ENCODE measurements at places on chromosomes 3 and 15.

GRCh38 chr3:181103605-181104004, 114.1 kb upstream of the DNAJC19 start:
- DNase-seq: no peak

GRCh38 chr3:193620650-193621049, 27.6 kb downstream of the OPA1 start:
- DNase-seq: no peak

DNA sequence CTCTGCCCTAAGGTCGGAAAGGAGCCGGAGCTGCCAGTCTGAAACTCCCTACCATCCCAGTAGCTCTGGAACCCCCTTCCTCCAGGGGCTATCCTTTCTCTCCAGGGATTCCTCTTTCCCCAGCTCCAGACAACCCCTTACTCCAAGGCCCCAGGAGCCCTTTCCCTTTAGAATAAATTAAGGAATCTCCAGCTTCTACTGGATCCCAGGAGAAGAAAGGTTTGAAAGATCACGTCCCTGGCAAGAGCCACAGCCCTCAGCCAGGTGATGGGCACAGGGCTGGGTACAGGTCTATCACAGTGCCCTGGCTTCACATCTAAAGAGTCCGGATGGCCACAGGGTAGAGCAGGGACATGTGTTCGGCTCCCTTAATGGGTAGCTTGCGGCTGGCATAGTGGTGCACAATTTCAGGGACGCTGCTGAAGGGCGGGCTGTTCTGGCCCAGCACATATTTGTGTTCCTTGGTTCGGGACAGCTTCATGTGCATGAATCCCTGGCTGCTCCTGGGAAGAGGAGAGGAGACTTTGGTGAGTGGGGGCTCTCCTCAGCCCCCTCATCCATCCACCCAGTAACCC, 20.0 kb downstream of the SHF start:
- no peak for DNase-seq

- DNase-seq: no peak
Measured at GRCh38 chr15:66733976-66734375, 31.9 kb downstream of the SMAD6 start.

DNA sequence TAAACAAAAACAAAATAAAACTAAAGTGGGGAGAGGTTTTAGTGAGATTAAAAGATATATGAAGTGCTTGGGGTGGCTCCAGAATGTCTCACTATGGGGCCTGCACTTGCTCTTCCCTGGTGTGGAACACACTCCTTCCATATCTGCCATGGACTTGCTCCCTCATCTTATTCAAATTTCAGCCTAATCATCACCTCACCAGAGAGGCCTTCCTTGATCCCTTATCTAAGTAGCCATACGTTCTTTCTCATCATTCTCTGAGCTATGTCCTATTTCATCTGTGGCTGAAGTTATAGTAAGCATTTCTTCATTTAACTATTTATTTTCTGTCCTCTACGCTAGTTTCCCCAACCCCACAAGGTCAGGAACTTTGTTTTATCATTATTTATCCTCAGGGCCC, 511.7 kb downstream of the NTRK3 start:
- no peak for DNase-seq

DNA sequence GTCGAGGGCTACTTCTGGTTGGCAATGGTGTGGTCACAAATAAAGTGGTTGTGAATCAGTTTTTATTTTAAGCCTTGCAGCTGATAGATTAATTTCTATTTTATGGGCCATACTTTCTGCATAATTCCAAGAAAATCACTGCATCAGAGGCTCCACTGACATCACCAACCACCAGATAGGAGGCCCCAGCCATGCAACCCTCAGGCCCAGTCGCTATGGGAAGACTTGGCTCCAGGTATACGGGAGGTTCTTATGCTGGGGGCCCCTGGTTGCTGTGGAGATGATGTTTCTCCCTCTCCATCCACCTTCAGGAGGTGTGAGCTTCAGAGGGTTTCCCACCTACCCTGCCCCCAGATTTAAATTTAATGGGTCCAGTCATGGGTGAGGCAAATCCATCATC, 57.4 kb downstream of the ISG20 start:
- no peak for DNase-seq

DNA sequence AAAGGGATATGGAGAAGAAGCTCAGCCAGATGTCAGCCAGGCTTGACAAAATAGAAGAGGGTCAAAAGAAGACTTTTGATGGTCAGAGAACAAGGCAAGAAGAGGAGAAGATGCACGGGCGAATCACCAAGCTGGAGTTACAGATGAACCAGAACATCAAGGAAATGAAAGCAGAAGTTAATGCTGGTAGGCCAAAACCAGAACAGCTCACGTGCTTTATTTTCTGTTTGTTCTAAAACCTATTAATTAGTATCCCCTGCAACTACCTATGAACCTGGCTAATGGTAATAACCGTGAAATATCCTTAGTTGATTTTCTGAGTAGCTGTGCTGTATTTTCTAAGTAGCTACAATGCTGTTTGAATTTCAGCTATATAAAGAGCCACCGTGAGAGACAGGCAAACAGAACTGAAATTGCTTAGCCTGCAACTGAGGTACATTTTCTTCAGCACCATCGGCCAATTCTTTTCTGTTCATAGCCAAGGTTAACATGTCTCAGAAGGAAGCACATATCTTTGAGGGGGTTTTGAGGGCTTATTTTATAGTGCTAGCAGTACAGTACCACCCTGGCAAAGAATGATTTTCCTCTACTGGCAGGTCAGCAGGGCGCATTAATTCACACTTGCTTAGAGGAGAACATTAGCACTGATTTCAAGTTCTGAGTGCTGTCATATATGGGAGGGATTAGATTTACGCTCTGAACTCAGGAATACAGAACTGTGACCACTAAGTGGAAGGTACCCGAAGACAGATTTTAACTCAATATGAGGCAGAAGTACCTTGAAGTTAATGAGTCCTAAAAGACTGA, 78.9 kb downstream of the FAM81A start:
- DNase-seq: no peak

DNA sequence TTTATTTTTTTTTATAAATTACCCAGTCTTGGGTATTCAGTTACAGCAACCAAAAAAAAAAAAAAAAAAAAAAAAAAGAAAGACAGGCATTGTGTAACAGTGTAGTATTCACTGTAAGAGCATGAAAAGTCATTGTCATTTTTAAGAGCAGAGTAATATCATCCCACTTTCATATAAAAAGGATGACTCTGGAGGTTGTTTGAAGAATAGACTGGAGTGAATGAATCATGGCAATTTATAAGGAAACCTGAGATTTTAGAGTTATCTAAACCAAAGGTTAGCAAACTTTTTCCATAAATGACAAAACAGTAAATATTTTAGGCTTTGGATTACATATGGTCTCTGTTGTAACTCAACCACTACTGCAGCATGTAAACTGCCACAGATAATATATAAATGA, 794.9 kb downstream of the NTRK3 start:
- no peak for DNase-seq

- no peak for DNase-seq
Measured at GRCh38 chr15:82995076-82995475, 9.1 kb downstream of the RAMAC start.

GRCh38 chr3:101847328-101847727, 2.0 kb upstream of the NFKBIZ start:
- no peak for DNase-seq

- DNase-seq: no peak
Measured at GRCh38 chr15:68411735-68412134, 20.2 kb downstream of the ITGA11 start.

DNA sequence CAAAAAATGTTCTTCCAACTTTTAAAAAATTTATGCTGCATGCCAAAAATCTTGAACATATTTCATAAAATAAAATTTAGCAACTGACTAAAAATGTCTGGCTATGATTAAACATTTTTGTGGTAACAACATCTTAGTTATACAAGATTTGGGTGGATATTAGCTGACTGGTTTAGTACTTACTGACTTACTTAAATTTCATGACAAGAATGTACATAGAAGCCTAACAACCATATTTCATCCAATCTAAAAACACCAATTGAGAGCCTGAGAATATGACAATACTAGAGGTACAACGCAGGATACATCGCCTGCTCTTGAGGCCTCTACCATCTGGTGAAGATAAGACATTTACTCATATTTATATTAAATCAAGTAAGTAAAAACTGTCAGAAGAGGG, 34.6 kb downstream of the GNB4 start:
- DNase-seq: no peak

GRCh38 chr15:58724466-58724865, 25.0 kb downstream of the ADAM10 start:
- DNase-seq: peak; percentile 7

- DNase-seq: no peak
Measured at GRCh38 chr3:134536781-134537180, 50.9 kb downstream of the CEP63 start.

DNA sequence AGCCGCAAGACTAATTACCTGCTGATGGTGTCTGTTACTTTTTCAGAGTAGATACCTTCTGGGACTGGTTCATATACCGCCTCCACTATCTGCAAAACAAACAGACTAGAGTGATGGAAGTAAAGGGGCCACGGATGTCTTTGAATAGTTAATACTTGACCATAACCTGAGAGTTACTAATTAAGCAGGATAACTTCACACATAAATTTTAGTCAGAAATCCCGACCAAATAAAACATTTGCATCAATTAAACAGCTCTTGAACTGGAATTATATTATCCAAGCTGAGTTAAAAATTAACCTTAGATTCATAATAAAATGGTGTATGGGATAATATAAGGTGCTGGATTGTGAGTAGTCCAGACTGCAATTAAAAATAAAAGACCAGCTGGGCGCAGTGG, 167.7 kb downstream of the NEK10 start:
- DNase-seq: no peak

DNA sequence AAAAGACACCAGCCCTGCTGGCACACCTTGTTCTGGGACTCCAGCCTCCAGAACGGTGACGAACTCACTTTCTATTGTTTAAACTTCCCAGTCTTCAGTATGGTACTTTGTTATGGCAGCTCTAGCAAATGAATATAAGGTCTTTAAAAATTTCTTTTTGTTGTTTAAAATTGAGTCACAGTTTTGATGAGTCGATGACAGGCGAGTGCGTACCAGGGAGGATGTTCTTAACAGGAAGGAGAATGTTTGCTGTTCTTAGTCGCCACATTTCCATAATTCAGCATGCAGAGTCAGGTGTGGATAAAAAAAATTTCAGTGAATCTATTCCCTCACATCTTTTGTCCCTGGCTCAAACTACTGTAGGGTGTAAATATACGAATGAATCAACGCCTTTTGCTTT, 12.4 kb downstream of the DNASE1L3 start:
- DNase-seq: no peak

GRCh38 chr3:144181062-144181461, 209.4 kb downstream of the DIPK2A start:
- no peak for DNase-seq

GRCh38 chr3:42010530-42010929, 48.6 kb upstream of the ULK4 start:
- DNase-seq: no peak

- DNase-seq: no peak
Measured at GRCh38 chr3:45021524-45022297, 4.4 kb upstream of the CLEC3B start.

GRCh38 chr3:188972310-188972709, 199.5 kb upstream of the TPRG1 start:
- DNase-seq: no peak

- no peak for DNase-seq
Measured at GRCh38 chr3:165753560-165753959, 83.7 kb downstream of the BCHE start.

DNA sequence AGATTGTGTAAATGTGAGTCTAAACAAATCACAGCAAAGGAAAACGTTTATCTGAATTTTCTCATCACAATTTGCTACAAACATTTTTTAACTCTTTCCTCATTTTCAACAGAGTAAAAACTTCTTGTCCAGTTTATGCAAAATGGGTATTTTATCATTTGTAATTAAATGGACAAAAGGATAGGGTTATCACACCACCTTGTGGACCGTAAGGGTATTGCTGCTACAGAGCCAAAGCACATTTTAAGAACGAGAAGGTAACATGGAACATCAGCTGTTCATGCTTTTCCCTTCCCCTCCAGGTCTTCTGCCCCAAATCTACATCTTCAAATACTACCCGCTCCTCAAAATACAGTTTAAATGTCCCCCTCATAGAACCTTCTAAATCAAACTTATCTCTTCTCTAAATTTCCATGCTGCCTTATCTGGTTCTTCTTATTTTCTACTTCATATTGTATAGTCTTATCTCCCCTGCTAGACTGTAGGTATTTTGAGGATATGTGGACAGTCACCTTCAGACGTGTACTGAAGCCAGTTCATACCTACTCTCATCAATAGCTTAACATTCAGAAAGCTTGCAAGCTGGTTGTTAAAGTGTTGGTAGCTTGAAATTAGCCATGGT, 12.8 kb upstream of the SETMAR start:
- DNase-seq: peak; percentile 53

GRCh38 chr3:10119376-10119775, 3.9 kb downstream of the BRK1 start:
- DNase-seq: no peak

Measured in CD4-positive, alpha-beta T cell treated with Interleukin-21 for 1 hour (primary cell).